ENCODE measurements at places on chromosomes 7 and 10. TPM values are rescaled to one million over a fixed set of nuclear protein-coding genes. Genes with fewer than 3 reads are reported as not detected.

The PRDX3 gene
- total RNA-seq = 314 TPM

The FEZF1 gene
- total RNA-seq = 2.3 TPM

The PNLIPRP1 gene
- total RNA-seq = not detected

The TRAPPC14 gene
- 12.3 TPM for total RNA-seq

The CPN1 gene
- not detected for total RNA-seq

The MSMB gene
- total RNA-seq = not detected
